ENCODE measurements at places on chromosomes 12 and 14.

- no peak for DNase-seq
Measured at GRCh38 chr12:132873724-132874123, 13.7 kb downstream of the CHFR start.

GRCh38 chr14:34023824-34024767, 73.2 kb upstream of the EGLN3 start:
- no peak for DNase-seq

DNA sequence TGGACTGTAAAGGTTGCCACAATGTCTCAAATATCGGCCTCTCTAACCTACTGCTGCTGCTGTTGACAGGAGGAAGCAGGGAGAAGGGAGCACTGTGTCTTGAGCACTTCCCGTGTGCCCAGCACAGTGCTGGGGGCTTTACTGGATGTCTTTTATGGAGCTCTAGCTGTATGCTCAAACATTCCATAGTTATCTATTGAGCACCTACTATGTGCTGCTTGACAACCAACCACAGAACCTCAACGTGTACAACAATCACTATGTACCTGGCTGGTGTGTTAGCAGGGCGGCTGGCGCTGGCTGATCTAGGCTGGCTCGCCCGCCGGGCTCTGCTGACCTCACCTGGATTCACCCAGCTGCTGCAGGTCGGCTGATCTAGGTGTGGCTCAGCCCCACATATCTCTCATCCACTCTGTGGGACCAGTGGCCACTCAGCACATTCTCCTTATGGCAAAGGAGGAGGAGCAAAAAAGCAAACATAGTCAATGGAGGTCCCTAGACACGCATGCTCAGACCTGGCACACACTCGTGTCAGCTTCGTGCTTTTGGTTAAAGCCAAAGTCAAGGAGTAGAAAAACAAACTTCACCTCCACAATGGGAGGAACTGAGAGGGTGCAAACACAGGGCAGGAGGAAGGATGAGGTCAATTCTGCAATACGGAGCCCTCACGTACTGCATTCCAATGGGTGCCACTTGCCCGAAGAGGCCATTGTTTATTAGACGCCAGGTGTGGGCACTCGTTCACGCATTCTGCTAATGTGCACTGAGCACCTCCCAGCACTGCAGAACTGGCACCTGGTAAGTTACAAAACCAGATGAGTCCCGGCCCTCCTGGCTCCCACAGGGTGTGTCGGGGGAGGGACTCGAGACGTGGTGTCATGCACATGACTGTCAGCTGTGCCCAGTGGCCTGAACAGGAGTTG, 147.2 kb downstream of the SCARB1 start:
- DNase-seq: no peak

DNA sequence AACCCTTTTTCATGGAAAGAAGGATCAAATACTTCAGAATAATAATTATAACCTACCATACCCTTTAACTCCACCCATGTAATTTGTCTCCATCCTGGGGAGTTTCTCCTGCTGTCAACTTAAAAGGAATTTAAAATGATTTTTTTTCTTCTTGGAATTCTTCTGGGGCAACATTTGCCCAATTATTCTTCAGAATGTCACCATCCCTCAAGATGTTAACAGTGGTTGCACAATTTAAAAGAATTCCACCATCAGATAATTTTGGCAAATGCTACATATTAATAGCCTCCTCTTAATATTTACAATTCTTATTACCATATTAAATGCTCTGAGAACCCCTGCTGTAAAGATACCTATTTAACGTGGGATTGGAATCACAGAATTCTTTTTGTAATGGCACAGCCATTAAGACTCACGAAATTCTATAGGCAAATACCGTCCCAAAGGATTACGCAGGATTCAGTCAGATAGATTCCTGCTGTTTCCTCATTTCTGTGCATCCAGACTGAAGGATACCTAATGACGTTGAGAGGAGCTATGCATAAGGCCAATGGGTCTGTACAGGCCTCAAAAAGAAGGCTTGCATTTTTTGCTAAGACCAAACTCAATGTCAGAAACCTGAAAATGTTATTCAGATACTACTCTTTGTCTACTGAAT, 177.5 kb downstream of the DAD1 start:
- no peak for DNase-seq

DNA sequence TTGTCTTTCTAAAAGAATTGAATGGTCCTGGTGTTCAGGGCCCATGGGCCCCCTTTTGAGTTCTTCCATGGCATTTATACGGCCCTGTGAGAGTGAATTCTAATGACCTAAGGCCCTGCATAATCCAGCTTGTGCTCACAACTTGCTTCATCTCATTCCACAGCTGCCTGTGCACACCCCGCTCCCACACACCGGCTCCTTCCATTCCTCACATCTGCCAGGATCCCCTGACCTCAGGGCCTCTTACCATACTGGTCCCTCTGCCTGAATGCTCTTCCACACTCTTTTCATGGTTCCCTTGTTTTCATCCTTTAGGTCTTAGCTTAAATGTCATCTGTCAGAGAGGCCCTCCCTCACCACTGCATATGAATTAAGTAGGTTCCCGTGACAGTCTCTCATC, 49.5 kb upstream of the EGLN3 start:
- DNase-seq: no peak

- no peak for DNase-seq
Measured at GRCh38 chr12:103780093-103780440, 61.0 kb downstream of the NT5DC3 start.

DNA sequence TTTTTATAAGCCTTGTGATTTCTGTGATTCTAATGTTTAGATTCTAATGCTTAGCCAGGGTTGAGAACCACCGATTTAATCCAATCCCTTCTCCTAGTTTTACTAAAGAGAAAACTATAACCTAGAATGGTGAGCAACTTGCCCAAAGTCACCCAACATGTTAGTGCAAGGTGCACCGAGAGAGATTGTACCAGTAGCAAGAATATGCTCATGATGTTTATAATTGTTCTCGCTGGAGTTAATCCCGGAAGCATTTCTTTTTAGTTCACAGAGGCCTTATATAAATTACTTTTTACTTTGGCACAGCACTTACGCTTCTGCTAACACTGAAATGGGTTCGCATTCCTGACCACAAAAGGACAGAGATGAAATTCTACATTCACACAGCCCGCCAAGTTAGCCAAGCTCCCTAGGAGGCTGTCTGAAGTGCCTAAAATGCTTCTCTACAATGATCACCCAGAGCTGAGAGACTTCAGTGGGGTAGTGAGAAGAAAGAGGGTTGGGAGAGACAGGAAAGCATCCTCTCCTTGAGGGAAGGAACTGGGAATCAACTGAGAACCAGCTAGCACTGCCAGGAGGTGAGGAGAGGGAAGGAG, 579 bp upstream of the BLOC1S1 start:
- no peak for DNase-seq

DNA sequence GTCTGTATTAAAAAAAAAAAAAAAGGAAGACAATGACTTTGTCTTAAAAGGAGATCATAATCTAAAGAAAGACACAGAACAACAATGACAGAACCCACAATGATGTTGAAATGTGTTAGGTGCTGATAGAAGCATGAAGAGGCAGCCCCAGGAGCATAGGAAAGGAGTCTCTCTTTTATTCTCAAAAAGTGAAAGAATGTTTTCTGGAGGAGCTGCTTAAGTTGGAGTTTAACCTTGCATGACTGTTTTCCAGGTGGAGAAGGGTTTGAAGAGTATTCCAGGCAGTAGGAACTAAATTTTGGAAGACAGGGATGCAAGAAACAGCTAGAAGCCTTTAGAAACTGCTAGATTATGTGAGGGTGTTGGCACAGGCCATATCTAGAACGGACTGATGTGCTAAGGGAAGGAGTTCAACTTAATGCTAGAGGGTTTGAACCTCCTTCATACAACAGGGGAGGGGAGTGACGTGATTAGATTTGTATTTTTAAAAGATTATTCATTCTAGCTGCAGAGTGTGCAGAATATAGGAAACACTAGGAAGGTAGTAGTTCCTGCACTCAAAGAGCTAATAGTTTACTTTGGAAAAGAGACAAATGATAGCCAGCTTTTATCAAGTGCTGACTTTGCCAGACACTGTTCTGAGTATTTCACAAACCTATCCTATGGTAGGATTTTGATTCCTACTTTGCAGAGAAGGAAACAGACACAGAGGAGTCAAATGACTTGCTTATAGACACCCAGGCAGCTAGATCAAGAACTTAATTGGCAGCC, 4.6 kb upstream of the RPL6 start:
- DNase-seq: no peak

DNA sequence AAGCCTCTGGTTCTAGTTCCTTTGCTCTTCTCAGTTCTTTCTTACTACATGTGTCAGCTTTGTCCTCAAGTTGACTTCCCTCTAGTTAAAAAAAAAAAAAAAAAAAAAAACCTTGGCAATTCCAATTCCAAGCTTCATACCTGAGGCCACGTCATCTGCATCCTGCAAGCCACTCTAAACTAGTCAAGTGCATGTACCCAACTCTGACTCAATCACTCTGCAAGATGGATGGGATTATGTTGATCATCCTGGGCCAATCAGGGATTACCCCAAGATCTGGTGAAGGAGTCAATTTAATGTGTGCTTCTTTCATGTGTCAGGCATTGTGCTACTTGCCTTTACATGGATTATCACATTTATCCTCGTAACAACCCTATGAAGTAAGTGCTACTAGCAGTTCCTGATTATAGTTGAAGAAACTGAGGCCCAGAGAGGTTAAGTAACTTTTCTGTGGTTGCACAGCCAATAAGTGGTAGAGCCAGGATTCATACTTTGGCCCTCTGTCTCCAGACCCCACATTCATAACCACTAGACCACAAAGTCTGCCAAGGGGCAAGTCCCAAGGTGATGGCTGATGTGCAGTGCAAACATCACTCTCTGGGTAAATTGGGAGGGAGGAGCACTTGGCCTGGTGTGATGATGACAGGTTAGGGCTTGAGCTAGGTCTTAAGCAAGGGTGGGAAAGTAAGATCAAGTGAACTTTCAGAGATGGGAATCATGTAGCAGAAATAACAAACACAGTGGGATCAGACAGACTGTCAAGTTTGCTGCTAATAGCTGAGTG, 17.3 kb upstream of the CCND2 start:
- DNase-seq: no peak

DNA sequence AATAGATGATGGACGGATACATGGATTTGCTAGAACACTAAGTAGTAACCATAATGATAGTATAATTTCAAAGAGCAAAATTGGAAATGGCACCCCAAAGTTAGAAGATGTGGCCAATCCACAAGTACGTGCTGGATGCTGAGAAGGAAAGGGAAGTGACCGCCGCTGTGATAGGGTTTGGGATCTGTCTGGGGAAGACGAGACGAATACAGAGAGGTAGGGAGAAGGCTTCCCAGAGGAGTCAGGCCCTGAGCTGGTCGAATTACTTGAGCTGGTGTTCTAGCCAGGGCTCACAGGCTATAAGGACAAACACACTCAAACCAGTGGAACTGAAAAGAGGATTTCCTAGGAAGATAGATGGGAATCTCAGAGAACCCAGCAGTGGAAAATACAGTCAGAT, 9.4 kb upstream of the ACVR1B start:
- DNase-seq: no peak

Data from suppressor macrophage treated with lipopolysaccharide for 1 hour (primary cell).